ENCODE measurements at places on chromosomes 5 and 9. TPM values are rescaled to one million over a fixed set of nuclear protein-coding genes. Genes with fewer than 3 reads are reported as not detected.

Gene STKLD1
- 1.6 TPM for total RNA-seq

- H3K4me1 ChIP-seq, result peaks cover 26% of the 10 kb centered on the region
- no peaks in the 10 kb centered on the region for H3K27me3 ChIP-seq
- no peak overlapping the region for H3K27ac ChIP-seq
- H3K4me3 ChIP-seq, result no peak overlapping the region
These were observed 23.2 kb downstream of the STXBP1 start for GRCh38 chr9:127635201-127635735.

Gene GMCL2
- not detected for total RNA-seq

GRCh38 chr9:137673886-137674285 is 55.1 kb downstream of the EHMT1 start:
- peaks cover 85% of the 10 kb centered on the region for H3K4me1 ChIP-seq

GRCh38 chr9:69292078-69292477 is 32.9 kb upstream of the ENTREP1 start:
- no peak overlapping the region for H3K27ac ChIP-seq
- H3K4me3 ChIP-seq, result no peak overlapping the region
- H3K27me3 ChIP-seq, result no peaks in the 10 kb centered on the region
- H3K36me3 ChIP-seq, result peaks cover 12% of the 10 kb centered on the region

DNA sequence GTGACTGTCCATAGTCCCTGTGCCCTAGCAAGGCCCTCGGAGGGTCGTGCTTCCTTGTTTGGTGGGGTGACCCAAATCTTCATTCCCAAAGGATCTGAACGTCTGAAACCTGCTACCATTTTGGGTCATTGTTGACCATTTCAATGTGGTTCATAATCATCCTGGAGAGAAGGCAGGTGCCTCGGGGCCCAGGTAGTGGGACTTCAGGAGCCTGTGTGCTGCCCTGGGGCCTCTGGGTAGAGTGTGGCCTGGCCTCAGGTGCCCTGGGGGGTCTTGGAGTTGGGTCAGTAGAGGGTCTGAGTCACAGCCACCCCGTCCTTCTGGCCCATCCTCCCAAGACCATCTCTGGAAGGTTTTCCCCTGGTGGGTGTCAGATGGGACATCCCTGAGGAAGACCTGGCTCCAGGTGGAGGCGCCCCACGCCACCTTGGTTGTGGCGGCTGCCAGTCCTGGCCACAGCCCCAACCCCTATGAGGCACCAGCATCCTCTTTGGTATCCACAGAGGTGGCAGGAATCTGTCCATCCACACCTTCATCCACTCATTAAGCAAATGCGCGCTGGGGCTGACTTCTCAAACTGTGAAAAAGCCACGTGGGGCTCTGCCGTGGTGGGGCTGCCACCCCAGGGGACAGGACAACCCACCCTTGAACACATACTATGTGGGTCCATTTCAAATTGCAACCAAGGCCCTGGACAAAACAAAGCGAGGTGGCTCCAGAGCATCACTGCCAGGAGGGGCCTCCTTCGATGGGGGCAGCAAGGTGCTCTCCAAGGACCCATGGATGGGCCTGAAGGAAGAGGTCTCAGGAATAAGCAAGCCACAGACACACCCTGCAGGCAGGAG is 41.6 kb upstream of the FCN1 start:
- H3K27me3 ChIP-seq, result no peaks in the 10 kb centered on the region
- peak; percentile 3 for DNase-seq
- no peak overlapping the region for H3K27ac ChIP-seq
- no peak overlapping the region for H3K4me3 ChIP-seq
- H3K4me1 ChIP-seq, result no peaks in the 10 kb centered on the region

Gene MAP1B
- total RNA-seq, result 65.7 TPM

- peaks cover 2% of the 10 kb centered on the region for H3K27me3 ChIP-seq
- no peak for DNase-seq
- H3K27ac ChIP-seq, result no peak overlapping the region
- H3K36me3 ChIP-seq, result peaks cover 5% of the 10 kb centered on the region
These were observed 6.9 kb upstream of the LTC4S start for GRCh38 chr5:179786861-179787260.

DNA sequence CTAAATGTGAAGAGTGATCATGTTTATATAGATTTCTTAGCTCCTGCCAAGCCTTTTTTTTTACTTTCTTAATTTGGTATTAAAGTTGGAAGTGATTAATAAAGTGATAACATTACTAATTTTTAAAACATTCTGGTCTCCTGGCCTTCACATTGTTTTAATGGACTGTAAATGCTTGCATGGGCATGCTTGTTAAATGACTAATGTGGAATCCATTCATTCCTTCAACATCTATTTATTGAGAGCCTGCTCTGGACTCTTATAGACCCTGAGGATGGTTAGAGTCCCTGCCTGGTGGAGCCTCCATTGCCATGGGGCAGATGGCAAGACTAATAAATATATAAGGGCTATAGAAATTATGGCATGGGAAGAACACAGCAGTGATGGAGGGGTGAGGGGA is 103.5 kb downstream of the NTRK2 start:
- peaks cover 15% of the 10 kb centered on the region for H3K4me1 ChIP-seq
- H3K27ac ChIP-seq, result no peak overlapping the region
- no peaks in the 10 kb centered on the region for H3K36me3 ChIP-seq

DNA sequence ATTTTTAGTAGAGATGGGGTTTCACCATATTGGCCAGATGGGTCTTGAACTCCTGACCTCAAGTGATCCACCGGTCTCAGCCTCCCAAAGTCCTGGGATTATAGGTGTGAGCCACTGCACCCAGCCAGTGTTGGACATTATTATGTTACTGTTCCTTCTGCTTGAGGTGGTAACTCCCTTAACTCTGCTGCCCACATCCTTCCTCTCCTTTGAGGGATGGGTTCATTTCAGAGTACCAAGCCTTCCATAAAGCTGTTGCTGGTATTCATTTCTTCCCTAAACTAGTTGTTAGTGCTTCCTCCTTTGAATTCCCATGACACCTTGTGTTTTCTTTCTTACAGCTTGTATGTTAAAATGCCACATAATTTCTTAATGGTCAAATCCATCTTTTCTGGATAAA is 54.0 kb downstream of the CTNNA1 start:
- no peak overlapping the region for H3K4me3 ChIP-seq
- DNase-seq, result no peak
- H3K27me3 ChIP-seq, result no peaks in the 10 kb centered on the region
- H3K27ac ChIP-seq, result no peak overlapping the region
- H3K36me3 ChIP-seq, result peaks cover 39% of the 10 kb centered on the region

Gene GRAMD2B
- total RNA-seq, result 10.3 TPM

Gene ALAD
- 14.7 TPM for total RNA-seq

Gene ST8SIA4
- 1.3 TPM for total RNA-seq

Gene SHISAL2B
- total RNA-seq, result 11.1 TPM

Gene SLCO6A1
- 0.42 TPM for total RNA-seq

Gene JMY
- 12.4 TPM for total RNA-seq

GRCh38 chr5:174327317-174327864 is 281.9 kb downstream of the NSG2 start:
- no peaks in the 10 kb centered on the region for H3K36me3 ChIP-seq
- DNase-seq, result peak; percentile 92
- H3K27ac ChIP-seq, result no peak overlapping the region
- H3K27me3 ChIP-seq, result no peaks in the 10 kb centered on the region

DNA sequence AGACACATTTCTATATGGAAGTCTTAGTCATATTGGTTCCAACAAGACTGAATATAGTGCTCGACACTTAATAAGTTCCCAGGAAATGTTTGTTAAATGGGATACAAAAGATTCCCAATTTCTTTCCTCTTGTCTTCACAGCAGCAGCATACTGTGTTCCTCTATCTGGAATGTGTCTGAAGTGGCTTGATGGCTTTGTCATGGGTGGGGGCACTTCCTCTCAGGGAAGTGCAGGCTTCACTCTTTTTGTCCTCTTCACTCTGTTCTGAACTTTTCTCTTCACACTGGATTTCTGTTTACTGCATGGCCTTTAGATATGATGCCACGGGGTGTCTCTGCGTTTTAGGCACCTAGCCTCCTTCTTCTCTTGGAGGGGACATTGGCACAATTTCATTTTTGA is 127.7 kb upstream of the C9orf72 start:
- no peak for DNase-seq
- H3K4me1 ChIP-seq, result peaks cover 16% of the 10 kb centered on the region
- no peak overlapping the region for H3K27ac ChIP-seq
- H3K36me3 ChIP-seq, result no peaks in the 10 kb centered on the region
- H3K4me3 ChIP-seq, result no peak overlapping the region
- no peaks in the 10 kb centered on the region for H3K27me3 ChIP-seq

Gene DBH
- 0.24 TPM for total RNA-seq

DNA sequence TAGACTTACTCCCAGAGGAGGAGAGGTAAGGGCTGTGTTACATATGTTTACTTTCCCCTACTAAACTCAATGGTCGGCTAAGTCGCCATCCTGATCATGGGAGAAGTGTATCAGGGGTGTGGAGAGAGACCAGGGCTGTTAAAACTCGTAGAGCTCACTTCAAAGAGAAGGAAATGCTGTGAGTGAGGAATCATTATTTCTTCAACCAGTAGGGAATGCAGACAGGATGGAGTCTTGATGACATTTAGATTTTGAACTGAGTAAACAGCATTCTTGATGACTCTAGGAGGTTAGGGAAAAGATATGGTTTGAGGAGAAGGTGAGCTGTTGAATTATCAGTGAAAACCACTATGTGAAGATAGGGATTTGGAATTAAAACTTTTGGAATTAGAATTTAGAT is 17.3 kb downstream of the RECK start:
- no peak overlapping the region for H3K4me3 ChIP-seq
- no peak for DNase-seq
- H3K4me1 ChIP-seq, result peaks cover 7% of the 10 kb centered on the region

Gene PKD2L2
- total RNA-seq, result 0.21 TPM

DNA sequence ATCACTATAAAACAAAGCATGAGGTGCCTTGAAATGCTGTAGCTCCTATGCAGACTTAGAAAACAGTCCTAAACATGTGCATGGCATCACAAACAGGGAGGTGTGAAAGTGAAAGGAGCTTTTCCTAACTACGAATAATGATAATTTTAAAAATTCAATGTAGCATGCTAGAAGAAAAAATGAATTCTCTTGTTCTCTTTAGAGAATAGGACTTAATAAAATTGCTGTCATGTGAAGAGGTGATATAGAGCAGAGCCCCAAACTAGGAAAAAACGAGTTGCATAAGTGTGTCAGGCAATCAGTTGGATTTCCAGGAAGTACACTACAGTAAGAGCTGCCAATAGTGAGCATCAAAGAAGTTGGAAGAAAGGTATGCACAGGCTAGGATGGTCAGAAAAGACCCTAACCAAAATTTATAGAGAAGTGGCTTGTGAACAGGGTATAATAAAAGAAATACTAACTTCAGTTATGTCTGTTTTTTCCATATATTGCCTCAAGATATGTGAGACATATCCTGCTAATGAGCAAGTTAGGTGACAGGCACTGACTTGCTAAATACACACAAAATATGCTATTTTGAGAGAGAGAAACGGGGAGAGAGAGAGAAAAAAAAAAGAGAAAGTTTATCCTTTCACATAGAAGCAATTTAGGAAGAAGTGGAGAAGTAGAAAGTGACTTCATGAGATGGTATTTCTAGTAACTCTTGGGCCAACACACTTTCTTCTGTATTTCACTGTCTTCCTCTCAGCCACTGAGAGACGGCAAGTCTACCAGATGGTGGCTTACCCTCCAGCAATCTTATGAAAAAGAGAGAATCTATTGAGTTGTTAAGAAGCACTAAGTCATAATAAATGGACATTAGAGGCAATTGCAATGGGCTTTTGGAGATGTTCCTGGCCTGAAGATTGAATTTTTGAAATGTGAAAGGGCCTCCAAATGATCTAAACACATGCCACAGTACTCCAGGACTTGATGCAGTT is 18.0 kb downstream of the ITGA2 start:
- H3K27ac ChIP-seq, result no peak overlapping the region
- H3K27me3 ChIP-seq, result no peaks in the 10 kb centered on the region
- no peak overlapping the region for H3K4me3 ChIP-seq

DNA sequence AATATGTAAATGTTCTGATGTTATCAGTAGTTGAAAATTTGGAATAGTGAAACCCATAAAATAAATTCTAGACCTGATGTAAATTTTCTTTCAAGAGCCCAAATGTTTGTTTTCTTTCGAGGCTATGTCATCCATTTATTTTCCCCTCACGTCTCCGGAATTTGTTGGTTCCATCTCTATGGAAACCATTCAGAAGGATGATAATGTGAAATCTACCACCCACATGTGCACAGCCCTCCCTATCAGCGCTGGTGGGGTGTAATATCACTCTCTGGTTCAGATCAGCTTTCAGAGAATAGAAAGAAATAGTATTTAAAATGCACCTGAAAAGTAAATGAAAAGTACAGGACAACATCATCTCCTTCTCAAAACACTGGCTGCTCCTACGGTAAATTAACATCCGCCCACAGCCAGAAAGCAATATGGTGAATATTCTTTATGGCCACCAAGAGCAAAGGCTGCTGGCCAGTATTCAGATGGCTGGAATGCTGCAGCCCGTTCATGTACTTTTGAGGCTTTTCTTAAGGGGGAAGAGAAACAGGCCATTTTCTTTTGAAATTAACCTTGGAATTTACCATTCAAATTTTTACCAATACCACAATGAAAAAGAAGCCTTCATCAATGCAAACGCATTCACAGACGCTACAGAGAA is 28.5 kb downstream of the GLDC start:
- peak overlapping the region; percentile 47 for H3K27ac ChIP-seq
- DNase-seq, result no peak
- H3K36me3 ChIP-seq, result peaks cover 57% of the 10 kb centered on the region
- no peaks in the 10 kb centered on the region for H3K27me3 ChIP-seq
- no peak overlapping the region for H3K4me3 ChIP-seq

DNA sequence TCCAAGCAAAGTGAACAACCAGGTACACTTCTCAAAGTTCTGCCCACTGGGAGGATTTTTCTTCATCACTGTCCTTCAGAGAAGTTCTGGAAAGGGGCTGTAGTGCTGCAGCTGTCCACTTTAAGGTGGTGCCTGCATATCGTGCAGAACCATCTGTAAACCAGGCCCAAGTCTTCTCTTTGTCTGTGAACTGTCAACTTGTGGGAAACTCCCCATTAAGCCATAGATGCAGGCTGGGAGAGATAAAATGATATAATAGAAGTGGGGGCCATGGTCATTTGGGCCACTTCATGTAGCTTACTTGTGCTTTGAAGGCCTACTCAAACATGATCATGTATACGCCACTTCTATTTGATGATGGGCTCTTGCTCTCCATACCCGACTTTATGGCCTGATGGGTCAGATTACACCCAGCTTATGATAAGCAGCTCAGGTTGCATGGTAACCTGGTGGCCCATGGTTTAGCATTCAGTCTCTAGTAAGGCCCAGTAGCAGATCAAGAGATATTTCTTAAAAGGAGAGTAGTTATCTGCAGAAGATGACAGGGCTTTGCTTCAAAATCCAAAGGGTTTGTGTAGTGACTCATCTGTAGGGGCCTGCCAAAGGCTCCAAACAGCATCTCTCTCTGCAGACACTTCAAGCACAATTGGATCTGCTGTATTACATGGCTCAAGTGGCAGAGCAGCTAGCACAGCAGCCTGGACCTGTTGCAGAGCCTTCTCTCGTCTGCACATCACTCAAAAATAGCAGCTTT is 15.7 kb upstream of the BTF3 start:
- H3K36me3 ChIP-seq, result no peaks in the 10 kb centered on the region
- no peak overlapping the region for H3K4me3 ChIP-seq
- H3K27me3 ChIP-seq, result no peaks in the 10 kb centered on the region
- no peak for DNase-seq
- no peak overlapping the region for H3K27ac ChIP-seq

GRCh38 chr5:107329850-107330249 is 340.9 kb downstream of the EFNA5 start:
- no peak overlapping the region for H3K27ac ChIP-seq
- no peak for DNase-seq
- peaks cover 3% of the 10 kb centered on the region for H3K4me1 ChIP-seq
